Right atrium auricular region (tissue), 2 donors: ENCODE measurements at places on chromosomes 3 and 15.

- no peak for DNase-seq
Measured at GRCh38 chr3:171804618-171805389, 5.5 kb downstream of the PLD1 start.

- no peak for DNase-seq
Measured at GRCh38 chr3:135706758-135707375, 258.7 kb upstream of the PPP2R3A start.

DNA sequence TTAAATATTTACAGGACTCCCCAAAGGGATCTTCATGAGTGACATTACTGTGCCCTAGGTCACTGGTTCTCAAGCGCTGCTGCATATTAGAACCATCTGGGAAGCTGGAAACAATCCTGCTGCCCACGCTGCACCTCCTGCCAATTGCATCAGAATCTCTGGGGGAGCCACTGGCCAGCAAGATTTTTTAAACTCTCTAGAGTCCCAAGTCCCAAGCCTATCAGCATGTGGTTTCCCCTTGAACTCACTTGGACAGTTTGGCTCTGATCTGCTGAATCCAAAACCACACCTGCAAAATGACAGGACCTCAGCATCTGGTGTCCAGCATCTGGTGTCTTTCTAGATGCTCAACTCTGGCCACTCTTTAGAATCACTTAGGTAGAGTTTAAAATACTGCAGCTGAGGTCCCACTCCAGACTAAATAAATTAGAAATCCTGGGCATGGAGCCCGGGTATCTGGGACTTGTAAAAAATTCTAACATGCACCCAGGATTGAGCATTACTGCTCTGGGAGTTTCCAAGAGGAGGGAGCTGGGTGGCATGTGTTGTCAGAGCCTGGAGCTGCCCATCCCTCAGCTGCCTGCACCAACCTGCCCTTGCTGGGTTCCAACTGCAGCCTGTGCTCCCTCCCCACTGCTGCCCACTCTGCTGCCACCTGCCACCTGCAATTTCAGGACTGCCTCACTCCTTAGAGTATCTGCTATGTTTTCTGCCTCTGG, 311.3 kb downstream of the SLC9A9 start:
- DNase-seq = no peak

- DNase-seq = no peak
Measured at GRCh38 chr3:147574621-147575020, 165.5 kb downstream of the ZIC1 start.

DNA sequence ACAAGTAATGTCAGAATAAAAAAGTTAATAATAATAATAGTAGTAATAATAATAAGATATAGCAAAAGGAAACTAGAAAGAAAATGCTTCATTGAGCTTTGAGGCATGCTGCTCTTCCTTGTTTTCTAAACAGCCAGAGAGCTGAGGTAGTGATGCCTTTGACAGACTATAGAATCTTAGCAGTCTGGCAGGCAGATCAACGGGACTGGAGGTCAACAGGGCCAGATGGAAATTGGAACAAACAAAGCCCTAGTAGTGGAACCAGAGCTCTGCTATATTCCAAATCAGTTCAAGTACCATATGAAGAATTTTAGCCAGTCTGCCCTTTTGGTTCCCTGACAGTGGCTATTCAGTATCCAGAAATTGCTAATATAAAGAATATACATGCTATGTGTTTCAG, 278.6 kb downstream of the NLGN1 start:
- DNase-seq = no peak

DNA sequence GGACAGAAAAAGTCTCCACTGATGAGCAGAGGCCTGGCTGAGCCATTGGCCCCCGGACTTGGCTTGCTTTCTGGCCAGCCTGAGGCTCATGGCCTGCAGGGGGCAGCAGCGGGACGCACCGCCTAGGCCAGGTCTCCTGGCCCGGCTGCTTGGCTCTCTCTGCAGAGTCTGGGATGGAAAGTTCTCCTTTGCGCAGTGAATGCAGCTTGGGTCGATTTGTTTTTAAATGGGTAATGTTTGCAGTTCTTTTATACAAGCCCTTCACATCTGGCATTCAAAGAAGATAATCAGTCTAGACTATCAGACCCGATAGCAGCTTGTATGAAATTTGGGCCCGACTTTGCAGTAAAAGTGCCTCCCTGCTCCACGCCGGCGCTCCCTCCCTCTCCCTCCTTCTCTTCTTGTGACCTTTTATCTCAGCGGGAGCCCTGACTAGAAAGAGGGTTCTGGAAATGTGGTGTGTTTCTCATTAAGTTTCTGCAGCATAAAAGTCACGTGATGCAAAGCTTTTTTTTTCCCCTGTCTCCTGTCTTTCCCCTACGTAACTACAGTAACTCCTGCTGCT, 59.9 kb downstream of the ZNF621 start:
- DNase-seq = peak; percentile 91

GRCh38 chr15:34795267-34796081, at the start of gene ACTC1:
Gene ACTC1 (minus strand): TSS chr15:34795549. CDS start chr15:34794808, 741 bp downstream.
- DNase-seq = peak; percentile 73

DNA sequence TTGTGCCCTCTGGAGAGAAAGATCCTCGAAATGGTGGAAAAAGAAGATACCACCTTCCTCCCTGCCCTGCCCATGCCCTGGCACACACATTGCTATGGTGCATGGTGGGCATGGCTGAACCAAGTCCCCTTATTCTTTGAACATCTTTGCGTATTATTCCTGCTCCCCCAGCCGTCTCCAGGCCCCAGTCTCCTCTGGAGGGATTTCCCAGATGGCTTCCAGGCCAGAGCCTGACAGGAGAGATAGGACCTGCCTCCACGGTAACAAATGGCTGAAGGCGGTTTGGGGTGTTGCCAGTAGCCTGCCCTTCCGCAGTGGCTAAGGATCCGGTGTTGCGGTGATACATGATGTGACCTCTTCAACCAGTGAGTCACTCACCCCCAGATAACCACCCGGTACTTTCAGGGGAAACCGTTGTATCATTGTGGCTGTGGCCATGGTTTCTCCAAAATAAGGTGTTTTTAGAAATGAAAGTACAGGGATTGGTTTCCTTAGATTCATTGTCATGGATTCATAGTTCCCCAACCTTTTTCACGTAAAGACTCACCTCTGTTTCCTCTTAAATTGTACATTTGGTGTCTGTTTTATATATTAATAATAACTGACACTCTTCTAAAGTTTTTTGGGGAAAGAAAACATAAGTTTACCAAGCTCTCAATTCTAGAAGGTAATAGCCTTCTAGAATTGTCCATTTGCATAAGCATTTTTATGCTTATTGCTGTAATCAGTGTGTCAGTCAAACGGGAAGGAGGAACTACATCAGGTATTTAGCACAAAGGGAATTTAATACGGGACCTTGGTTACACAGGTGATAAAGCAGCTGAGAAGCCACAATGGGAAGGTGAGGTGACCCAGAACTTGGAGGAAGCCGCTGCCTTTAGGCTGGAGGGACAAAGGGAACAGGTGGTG, 25.9 kb downstream of the SMAD3 start:
- peak; percentile 87 for DNase-seq

- DNase-seq = no peak
Measured at GRCh38 chr3:185716436-185717108, 108.3 kb downstream of the IGF2BP2 start.

GRCh38 chr15:48861813-48862431, 16.0 kb upstream of the EID1 start:
- no peak for DNase-seq

GRCh38 chr3:170021083-170021482, 16.7 kb upstream of the GPR160 start:
- DNase-seq = no peak

DNA sequence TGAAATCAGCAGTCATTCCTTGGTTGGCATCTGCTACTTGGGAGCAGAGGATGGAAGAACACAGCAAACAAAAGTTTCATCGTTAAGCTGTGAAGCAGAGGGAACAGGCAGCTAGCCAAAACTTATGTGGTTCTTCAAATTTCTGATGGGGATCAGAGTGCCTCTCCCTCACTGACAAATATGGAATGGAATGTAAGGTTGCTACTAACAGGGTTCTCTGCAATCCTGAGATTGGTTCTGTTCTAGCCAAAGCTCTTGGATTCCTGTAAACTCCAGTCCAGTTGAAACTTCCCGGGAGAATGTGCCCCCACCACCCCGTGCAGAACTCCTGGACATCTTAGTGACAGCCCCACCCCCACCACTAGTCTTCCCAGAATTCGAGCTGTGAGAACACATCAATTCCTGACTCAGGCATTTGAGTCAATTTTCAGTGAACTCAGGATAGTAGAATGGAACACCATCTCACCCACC, 55.9 kb upstream of the PHLDB2 start:
- peak; percentile 85 for DNase-seq

DNA sequence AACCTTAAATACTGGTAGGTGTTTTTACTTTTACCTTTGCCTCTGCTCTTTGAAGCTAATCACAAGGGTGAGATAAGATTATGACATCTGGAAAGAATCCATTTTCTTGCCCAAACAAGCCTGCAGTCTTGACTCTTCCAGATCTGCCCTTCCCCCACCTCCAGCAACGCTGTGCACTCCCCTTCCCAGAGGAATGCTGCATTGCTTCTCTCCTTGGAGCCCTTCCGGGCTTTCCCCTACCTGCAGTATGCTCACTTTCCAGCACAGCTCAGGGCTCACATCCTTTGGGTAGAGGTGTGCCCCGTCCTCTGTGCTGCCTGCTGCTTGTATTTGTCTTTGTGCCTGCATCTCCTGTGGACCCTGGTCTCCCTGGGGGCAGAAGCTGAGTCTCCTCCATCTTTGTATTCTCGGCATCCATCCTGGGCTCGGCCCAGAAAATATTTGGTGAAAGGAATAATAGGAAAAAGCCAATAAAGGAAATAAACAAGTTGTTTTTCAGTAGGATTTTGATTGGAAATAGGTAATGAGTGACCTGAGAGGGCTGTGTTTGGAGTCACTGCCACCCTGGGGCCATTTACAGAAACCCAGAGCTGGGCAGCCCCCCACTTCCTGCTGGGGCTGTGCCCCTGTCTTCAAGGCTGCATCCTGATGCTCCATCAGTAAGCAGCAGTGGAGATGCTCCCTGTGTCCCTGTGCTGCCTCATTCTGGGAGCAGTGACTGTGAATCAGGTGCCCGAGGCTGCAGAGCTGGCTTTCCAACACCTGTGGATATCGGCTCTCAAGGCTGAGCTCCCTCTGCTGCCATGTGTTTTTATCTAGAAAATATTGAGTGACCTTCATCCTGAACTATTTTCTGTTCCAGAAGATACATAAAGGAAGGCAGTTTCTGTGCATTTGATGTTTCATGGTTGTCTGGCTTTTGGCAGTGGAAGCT, 117.5 kb downstream of the EEFSEC start:
- DNase-seq = no peak

DNA sequence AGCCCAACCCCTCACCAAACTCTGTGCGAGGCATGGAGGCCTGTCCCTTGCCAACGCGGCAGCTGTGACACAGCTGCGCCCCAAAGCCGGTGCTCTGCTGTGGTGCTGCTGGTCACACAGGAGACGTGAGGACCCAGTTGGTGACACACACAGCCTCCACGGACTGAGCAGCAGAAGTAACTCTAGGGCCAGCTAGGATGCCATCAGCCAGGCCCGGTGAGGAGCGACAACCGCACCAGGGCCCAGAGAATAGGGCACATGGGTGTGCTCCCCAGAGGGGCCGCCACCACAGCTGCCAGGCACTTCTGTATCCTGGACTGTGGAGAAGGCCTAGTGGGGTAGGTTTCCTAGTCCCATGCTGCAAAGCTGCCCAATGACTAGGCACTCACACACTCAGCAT, 10.7 kb downstream of the ZXDC start:
- DNase-seq = no peak

GRCh38 chr3:113712129-113712528, 15.7 kb upstream of the USF3 start:
- DNase-seq = no peak

DNA sequence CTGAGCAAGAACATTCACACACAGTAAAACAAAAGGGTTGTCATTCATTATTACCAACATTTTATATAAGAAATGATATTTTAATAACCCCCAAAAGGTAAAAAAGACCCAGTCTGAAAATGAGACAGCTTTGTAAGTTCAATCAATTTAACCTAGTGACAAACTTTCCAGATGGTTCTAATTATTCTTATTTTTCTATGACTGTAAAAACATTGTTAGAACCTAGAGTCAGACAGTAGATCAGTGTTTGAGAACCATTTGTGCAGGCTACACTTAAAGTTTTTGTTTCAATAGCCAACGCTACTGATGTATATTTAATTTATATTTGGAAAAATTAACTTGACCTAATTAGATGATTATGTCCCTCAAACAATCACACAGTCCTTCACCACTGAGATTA, 708.4 kb upstream of the CBLB start:
- DNase-seq = no peak

DNA sequence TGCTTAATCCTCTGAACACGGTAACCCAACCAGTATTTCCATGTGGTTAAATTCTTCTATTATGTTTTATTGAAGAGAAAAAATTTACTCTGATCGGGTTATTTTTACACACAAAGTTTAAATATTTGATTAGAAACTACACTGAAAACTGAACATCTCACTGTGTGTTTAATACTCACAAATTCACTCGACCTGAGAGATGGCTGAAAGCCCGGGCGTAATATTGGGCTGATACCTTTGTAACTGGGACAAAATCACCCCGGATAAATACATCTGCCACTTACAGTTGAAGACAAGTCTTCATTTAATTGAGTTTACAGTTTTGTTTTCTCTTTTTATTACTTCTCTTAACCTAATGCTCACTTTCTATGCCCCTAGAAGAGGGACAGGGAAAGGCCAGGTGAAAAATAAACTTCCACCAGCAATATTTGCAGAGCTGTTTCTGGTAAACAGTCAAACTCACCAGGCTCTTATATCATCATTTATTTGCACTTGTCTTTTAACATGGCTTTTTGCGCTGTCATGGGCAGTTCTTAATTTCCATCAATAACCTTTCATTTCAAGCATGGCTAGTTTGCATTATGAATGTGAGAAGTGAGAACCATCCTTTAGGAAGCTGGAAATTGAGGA, 145.6 kb upstream of the TMCO5A start:
- DNase-seq = no peak

- DNase-seq = no peak
Measured at GRCh38 chr15:87489456-87489855, 767.1 kb downstream of the NTRK3 start.

GRCh38 chr3:88000853-88001252, 58.0 kb downstream of the CGGBP1 start:
- DNase-seq = no peak

DNA sequence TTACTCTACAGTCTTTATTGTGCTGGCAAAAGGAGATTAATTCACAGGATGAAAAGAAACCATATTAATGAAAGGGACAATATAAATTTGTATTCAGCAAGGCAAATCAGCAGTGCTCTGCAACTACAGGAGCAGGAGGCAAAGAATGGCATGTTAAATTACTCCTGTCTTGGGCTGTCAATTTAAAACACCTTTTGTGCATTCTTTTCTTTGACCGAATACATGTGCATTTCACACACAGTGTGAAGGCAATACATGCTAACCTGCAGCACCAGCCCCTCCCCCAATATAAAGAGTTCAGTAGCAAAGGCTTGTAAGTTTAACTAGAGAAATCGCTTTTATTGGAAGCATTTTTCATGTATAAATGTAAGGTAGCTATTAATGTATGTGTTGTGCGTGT, 275.2 kb upstream of the TOPAZ1 start:
- no peak for DNase-seq

GRCh38 chr3:30084316-30084715, 522.1 kb upstream of the TGFBR2 start:
- DNase-seq = no peak

- no peak for DNase-seq
Measured at GRCh38 chr3:119500265-119500664, 1.9 kb downstream of the TIMMDC1 start.
